ENCODE measurements at places on chromosomes 4 and X.
A peak's percentile ranks its signal among the peaks of the same experiment; 100 is the strongest.

DNA sequence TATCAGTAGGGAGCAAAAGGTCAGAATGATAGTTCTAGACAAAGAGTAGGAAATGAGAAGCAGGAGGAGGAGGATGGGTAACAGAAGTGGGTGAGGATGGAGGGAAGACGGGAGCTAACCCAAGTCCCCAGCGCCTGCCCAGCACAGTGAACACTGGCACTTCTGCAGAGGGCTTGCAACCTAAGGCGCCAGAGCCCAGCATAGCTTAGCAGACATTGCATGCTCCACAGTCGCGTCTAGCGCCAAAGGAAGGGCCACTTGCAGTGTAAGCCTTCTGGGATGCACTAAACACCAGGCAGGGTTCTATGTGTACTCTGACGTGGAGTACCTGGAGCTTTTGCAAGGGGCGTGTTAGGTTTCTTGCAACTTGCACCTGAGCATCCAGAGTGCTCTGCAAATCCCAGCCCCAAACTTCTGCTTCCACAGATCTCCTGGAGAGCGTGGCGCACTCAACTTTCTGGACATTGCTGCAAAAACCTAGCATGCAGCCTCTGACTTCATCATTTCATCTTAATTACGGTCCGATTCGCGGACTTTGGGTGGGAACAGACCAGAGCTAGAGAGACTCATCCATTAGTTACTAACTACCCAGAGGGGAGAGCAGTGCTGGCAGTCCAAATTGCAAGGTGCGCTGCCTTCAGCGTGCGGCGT is 46.5 kb upstream of the NKAP start:
- no peak for DNase-seq

DNA sequence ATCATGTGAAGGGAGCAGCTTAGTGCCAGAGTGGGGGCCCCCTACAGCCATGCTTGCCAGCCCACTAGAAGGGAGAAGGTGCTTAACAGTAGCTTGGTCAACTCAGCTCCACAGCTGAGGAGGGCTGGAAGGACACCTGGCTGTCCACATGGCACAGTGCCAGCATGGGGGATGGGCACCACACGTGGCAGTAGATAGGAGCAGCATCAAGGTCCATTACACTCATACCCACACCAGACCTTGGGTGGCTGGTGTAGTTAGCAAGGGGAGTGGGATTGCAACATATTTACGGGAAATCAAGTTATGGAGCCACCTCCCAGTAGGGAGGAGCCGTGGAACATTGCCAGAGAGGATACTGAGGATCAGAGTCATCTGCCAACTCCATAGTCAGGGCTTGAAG is 37.9 kb upstream of the SLC4A4 start:
- peak; percentile 67 for DNase-seq

GRCh38 chrX:153934762-153935325 is at the start of gene NAA10:
NAA10 (minus strand) TSS chrX:153935037; CDS start chrX:153934904, 133 bp downstream.
- peak; percentile 81 for DNase-seq

GRCh38 chr4:87193958-87194675 is 26.3 kb downstream of the KLHL8 start:
- DNase-seq, result no peak

DNA sequence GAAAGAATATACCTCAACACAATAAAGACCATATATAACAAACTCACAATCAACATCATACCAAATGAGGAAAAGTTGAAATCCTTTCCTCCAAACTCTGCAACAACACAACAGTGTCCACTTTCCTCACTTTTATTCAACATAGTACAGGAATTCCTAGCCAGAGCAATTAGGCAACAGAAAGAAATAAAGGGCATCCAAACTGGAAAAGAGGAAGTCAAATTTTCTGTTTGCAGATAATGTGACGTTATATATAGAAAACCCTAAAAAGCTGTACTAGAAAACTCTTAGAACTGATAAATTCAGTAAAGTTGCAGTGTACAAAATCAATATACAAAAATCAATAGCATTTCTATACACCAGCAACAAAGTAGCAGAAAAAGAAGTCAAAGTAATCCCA is 107.6 kb downstream of the SOWAHB start:
- DNase-seq, result no peak
